ENCODE measurements at places on chromosomes 12 and 14.

- DNase-seq, result no peak
Observed at GRCh38 chr12:42979746-42980145, 390.2 kb upstream of the PRICKLE1 start.

DNA sequence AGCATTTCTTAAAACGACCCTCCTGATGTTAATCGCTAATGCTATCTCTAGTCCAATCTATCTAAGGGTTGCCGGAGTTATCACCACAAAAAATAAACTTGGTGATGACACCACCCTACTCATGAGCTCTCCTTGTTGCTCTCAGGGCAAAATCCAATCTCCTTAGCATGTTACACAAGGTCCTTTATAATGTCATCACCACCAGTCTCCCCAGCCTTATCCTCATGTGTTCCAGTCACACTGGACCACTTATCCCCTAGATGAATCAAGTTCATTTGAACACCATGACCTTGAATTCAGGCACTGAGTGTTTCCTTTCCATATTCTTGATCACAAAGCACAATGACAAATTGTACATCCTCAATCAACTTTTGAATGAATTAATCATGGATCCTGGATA lies 19.0 kb upstream of the DRAM1 start:
- no peak for DNase-seq

DNA sequence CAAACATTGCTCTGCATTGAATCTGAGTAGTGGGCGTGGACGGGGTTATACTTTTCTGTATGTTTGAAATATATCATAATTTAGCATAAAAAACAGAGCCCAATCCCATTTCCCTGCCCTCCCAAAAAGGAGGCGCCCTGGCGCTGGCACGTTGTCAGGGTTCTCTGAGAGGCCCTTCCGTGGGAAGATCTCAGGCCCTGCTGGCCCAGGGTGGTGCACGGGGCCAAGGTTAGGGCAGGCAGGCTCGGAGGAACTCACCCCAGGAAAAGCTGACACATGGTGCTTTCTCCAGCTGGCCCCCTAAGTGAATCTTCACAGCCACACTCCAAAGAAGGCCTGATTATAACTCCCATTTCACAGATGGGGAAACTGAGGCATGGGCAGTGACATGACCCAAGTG lies 17.2 kb downstream of the DIO3 start:
- DNase-seq, result no peak

GRCh38 chr12:31324116-31324844 lies 1.7 kb downstream of the SINHCAF start:
- peak; percentile 72 for DNase-seq

DNA sequence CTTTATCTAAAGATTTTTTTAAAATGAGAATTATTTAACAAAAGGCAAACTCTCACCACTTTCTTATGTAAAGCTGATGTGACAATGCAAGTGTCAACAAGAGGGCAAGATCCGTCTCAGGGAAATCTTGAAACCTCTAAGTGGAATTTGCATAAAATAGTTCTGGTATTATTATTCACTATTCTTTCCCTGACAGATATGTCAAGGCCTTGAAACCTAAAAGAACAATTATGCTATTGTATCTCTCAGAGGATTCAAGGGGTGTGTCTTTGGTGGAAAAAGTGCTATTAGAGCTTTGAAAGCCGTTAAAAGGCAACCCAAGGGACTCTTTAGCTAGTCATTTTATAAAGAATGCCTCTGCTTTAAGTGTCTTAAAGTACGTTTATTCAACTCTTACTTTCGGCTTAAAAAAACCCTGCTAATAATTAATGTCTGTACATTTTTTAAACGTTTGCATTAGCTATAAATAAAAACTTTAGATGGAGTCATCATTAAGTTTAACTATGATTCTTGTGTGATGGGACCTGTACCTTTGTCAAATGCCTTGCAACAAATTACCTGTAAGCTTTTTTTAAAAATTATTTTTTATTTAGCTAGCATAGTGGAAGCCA lies 585.5 kb downstream of the VRK1 start:
- DNase-seq, result no peak

GRCh38 chr12:62347922-62348650 lies 87.9 kb downstream of the USP15 start:
- DNase-seq, result no peak

- DNase-seq, result no peak
Observed at GRCh38 chr14:61212546-61212945, 68.6 kb downstream of the TMEM30B start.

GRCh38 chr12:122363782-122364181 lies 58.7 kb downstream of the CLIP1 start:
- no peak for DNase-seq
